ENCODE measurements at places on chromosomes 4 and X.

DNA sequence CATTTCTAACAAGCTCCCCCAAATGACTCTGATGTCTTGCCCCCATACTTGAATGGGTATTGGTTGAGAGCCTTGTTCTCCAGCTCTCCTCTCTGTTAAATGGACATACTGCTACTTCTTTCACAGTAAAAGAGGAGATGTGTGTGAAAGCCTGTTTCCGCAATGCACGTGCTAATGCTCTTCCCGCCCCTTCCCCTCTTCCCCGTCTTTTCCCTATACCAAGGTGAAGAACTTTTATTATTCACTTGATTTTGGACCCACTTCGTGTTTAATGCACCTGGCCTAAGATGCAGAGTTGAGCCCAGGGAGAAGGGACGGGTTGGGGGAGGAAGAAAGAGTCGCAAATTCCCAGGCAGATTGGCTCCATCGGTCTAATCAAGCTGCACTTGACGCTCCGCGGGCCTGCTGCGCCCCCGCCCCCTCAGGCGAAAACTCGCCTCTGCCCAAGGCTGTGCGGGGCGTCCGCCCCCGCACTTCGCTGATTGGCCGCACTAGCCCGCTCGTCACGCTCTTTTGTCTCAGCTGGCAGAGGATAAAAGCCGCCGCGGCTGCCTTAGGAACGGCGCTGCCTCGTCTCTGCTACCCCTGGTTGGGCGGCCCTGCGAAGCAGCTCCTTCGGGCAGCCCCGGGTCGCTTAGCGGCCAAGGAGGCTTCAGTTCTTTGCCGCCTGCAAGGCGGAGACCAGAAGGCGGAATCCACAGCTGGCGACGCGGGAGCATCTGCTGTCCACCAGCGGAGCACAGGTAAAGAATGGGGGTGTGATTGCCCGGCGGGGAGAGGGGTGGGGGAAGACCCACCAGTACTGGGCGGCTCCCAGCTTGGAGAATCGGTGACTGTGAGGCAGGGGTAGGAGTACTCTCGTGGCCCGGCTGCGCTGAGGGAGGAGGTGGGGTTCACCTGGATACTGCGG, at the start of gene ZCCHC12:
Gene ZCCHC12 (plus strand): TSS at position 562 of the 910 bp plus-strand sequence. CDS start 1,421 bp downstream, outside the sequence.
- peak; percentile 71 for DNase-seq

DNA sequence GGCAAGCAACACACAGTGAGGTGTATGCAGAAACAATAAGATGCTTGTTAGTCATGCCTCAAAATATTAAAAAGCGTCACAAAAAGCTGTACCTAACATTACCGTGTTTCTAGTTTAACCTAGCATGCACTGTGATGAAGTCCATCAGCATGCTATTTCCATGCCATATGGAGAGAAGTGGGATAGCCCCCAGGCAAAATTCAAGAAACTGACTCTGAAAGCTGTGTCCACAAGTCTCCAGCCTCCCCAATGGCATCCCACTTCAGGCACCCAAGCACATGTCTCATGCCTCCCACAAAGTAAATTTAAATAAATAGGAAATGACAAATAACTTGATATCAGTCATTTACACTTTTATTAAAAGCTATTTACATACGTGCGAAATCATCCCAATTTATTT, 10.8 kb downstream of the GABRA2 start:
- no peak for DNase-seq

GRCh38 chr4:113070755-113071154, 21.3 kb downstream of the ANK2 start:
- DNase-seq = no peak

DNA sequence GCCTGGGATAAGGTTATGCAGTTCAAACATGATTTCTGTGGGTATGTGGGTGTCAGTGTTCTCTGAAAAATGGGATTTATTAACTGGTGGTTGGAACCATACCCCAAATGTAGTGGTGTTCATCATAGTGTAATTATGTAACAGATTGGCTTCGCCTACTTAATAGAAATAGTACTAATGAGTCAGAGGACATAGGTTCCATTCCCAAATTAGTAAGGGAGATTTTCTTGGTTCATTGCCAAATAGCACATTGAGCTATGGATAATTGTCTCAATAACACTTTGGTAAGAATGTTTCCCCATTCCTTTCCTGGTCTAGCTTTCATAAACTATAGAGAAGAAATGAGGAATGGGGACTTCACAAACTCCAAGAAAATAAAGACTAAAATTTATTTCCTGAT, 20.5 kb upstream of the CYBB start:
- DNase-seq = no peak

DNA sequence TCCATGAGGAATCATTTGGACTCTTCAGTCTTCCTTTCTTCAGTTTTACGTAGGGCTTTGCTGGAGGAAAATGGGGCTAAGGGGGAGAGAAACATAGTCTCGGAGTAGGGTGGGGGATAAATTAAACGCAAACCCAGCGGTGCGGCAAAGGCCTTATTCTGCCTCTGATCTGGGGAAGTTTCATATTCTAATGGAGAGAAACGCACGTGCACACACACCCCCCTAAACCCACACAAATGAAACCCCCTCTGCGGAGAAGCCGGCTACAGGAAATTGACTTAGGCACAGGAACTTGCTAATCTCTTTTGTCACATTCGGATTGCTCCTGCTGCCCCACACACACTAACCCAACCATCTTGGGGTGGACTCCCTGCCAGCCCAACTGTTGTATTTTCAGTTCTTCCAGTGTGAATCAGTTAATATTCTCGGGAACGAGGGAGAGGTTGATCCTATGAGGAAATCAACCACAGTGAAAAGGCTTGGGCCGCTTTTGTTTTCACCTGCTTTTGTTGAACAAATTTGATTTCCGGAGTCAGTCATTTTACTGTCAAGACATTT, at the start of gene RHOH:
Gene RHOH (plus strand): TSS at position 308 of the 558 bp plus-strand sequence. CDS start 46,356 bp downstream, outside the sequence.
- peak; percentile 49 for DNase-seq

- DNase-seq = peak; percentile 44
Measured at GRCh38 chr4:139986689-139987501, 167.1 kb downstream of the MAML3 start.

- DNase-seq = peak; percentile 4
Measured at GRCh38 chr4:96035727-96036126, 195.8 kb downstream of the PDHA2 start.

GRCh38 chr4:145868637-145869409, 69.8 kb downstream of the ZNF827 start:
- DNase-seq = no peak

Measured in cerebellar cortex (tissue), 1 donor.